Lower lobe of right lung (tissue), 2 donors: ENCODE measurements at places on chromosomes 1 and 21.

DNA sequence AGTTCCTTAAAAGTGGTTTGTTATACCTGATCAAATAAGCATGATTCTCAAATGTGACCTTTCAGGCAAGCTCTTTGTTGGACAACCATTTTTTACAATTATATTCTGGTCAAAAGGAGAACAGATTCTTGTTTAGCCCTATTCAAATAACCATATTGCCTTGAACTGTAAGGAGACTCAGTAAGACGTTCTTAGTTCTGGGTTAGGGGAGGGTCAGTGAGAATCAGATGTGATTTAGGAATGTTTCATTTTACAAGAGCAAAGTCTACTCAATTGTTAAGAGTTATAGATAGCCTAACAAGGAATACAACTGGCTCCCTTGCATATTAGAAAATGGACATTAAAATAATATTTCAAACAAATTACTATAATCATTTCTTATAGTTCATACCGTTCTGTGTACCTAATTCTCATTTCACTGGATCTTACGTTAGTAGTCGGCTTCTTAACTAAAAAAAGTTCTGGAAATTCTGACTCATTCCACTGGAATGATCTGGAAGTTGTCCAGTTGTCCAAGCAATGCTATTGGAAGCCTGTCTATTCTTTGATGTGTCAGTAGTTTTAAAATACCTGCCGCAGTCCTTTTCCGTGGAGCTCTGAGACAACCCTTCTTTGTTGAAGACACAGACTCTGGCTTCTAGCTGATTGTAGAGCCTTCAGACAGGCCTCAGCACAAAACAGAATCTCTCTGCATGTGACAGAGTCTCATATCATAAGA, 88.8 kb downstream of the MAST2 start:
- no peak for DNase-seq

GRCh38 chr1:161131523-161132409, 701 bp downstream of the DEDD start:
- DNase-seq = no peak

- DNase-seq = no peak
These were observed 7.7 kb downstream of the ENSA start for GRCh38 chr1:150621497-150622302.

GRCh38 chr1:50333595-50333974, 89.7 kb downstream of the DMRTA2 start:
- peak; percentile 73 for DNase-seq

DNA sequence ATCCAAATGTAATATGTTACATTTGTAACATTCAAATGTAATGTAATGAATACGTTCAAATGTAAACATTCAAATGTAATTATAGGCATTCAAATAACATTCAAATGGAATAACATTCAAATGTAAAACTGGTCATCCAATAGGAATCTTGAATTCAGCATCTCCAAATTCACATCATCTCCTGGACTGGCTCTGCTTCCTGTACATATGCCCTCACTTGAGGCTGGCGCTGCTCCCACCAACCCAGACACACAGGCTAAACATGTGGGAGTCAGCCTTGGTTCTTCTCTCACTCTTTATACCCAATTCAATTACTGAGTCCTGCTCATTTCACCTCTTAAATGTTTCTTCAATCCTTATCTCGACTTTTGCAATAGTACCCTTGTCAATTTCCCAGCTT, 6.9 kb downstream of the EBNA1BP2 start:
- no peak for DNase-seq

- DNase-seq = no peak
These were observed 663.2 kb downstream of the ADGRL2 start for GRCh38 chr1:82463951-82464350.

GRCh38 chr1:197013234-197013633, 35.9 kb downstream of the CFHR5 start:
- DNase-seq = no peak

GRCh38 chr1:37127254-37127748, 93.0 kb upstream of the GRIK3 start:
- DNase-seq = no peak

DNA sequence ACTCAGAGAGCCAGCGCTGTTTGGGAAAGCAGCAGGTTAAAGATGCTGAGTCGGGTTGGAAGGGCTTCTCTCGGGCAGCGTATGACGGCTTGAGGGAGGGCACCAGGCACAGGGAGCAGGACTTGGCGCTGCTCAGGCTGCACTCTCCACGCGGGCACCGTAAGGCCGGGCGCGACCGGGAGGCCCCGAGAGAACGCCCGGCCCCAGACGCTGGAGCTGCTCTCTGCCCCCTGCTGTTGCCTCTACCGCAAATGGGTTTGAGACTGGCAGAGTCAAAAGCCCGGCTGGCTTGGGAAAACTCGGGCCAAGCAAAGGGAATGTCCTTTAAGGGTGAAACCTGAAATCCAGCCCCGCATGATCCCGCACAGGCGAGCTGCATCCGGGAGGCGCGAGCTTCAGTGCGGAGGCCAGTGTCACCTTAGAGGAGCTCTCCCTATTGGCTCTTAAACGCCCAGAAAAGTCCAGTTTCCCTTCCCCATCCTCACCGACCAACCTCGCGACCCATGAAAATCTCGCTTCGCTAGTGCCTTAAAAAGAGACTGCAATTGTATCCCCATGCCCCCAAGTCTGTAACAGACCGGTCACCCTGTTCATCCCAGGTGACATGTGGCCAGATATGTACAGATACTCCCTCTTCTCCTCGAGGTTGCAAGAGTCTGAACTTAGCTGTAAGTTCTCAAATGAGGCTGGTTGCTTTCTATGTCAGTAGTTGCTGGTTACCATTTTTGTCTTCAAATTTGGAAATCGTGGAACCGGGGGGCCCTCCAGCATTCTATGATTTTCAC, 1.1 kb downstream of the PRRX1 start:
- DNase-seq = no peak

DNA sequence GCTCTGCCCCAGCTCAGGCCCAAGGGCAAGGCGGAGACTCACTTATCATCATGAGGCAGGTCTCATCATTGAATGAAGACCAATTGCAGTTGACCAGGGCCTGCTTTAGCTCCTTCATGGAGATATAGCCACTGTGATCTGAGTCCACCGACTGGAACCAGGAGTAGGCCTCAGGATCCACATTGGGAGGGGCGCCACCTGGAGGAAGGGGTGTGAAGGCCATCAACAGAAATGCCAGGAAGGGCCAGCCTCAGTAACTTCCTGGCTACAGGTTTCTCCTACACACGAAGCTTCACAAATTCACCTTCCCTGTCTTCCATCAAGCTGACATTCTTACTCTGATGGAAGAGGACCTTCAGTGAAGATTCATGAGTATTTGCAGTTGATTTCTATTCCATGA, 11.6 kb downstream of the PEF1 start:
- DNase-seq = no peak

GRCh38 chr1:201734786-201735185, 94.2 kb upstream of the IPO9 start:
- DNase-seq = no peak

- no peak for DNase-seq
These were observed 54.8 kb downstream of the NR5A2 start for GRCh38 chr1:200082329-200082728.

DNA sequence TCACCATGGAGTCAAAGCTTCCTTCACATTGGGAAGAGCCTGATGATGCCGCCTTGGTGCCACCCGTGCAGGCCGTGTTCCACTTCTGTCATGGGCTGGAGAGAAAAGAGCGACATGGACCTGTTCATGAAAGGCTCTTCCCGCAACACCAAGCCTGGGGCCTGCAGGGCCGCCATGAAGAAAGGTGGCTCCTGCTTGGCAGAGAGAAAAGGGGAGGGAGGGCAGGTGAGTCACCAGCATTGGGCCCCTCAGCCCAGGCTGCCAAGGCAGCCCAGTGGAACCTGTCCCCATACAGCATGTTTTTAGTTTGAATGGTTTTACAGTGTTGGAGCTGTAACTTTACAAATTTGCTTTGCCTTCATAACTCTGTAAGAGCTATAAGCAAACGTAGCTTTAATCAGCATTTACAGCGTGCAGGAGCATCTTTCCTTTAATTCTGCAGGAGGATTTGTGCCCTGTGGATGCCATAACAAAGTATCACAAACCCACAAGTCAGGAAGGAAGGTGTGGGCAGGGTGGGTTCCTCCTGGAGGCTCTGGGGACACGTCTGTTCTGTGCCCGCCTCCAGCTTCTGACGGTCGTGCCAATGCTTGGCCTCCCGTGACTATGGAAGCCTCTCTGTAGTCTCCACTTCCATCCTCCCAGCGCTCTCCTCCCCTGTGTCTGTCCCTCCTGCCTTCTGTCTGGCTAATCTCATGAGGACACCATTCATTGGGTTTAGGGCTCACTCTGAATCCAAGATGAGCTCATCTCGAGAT, 49.1 kb downstream of the RIPK4 start:
- DNase-seq = no peak

DNA sequence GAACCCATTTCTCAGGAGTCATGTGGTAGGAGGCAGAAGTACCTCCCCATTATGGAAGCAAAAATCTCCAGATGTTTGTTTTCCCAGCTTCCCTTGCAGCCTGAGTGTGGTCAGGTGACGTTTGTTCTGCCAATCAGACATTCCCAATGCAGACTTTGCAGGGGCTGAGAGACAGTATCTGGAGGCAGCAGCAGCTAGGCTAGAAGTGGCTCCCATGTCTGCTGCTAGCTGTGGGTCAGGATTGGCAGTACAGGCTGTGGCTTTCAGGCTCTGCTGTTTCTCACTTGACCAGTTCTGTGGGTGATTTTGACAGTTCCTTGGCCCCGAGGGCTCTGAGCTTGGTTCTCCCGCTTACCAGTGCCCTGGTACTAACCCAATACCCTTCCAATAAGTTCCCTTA, 58.6 kb upstream of the NBPF3 start:
- DNase-seq = no peak

DNA sequence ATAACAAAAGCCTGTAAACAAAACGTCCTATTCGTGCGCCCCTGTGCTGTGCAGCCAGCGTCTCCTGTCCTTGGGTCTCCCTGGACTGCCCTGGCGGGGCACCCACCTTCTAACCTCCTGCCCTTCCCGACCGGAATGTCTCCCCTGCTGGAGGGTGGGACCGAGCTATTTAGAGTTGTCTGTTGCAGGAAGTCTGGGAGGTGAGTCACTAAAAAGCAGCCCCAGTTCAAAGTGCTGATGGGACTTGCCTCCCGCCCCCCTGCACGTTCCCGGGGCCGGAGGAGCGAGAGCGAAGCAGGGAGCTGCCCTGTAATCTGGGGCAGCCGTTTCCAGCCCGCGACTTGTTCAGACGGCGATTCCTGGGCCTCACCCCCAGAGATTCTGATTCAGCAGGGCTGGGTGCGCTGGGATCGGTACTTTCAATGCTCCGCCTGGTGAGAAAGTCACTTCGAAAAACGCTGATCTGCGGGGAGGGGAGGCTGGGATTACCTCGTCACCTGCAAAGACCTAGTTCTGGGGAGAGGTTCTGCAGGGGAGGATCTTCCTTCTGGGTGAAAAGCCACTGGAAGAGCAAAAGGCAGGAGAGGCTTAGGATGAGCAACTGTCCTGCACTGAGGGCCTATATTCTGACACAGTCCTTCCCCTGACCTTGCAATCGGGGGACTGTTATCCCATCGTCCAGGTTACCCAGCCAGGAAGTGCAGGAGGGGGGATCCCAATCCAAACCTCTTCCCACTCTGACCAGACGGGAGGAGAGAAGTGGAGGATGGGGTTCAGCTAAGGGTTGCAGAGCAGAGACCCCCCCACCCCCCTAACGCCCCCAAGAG, 1.2 kb upstream of the DHRS3 start:
- DNase-seq = peak; percentile 70

- DNase-seq = no peak
These were observed 3.0 kb downstream of the TFF1 start for GRCh38 chr21:42363312-42363711.

DNA sequence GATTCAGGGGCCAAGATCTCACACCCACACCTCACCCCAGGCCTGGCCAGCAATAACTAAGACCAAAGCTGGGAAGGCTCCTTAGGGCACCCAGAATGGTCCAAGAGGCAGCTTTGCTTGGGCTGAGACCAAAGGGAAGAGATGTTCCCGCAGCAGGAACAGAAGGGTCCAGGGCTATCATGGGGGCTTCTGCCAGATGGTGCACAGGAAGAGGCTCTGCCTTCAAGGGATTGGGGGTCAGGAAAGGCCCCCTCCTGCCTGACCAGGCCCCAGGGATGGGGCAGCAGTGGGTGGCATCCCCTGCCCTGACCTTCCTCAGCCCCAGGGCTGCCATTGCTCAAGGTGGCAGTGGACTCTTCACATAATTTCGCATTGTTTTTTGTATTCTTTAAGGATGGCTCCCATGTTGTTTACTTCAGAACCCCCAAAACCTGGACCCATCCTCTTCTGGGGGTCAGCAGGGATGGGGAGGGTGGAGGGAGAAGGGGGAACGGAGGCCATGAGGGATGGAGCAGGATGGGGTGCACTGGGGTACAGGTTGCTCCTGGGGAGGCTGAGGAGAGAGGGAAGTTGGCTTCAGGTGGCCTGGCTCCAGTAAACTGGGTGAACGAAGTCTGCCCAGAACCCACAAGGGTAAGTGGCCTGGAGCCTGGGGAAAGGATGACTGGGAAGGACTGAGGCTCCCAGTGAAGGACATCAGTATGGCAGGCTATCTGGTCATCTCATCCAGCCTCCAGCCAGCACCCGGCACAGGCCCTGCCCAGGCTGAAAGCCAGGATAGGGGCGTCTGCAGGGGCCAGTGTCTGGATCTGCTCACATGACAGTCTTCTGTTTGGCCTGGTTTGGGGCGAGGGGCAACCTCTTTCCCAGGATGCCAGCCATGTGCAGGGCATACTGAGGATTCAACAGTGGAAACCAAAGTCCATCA, 2.6 kb upstream of the NADK start:
- peak; percentile 42 for DNase-seq

GRCh38 chr1:223062177-223062576, 80.9 kb downstream of the TLR5 start:
- no peak for DNase-seq

- no peak for DNase-seq
These were observed 64.8 kb downstream of the PEX14 start for GRCh38 chr1:10539411-10540043.

DNA sequence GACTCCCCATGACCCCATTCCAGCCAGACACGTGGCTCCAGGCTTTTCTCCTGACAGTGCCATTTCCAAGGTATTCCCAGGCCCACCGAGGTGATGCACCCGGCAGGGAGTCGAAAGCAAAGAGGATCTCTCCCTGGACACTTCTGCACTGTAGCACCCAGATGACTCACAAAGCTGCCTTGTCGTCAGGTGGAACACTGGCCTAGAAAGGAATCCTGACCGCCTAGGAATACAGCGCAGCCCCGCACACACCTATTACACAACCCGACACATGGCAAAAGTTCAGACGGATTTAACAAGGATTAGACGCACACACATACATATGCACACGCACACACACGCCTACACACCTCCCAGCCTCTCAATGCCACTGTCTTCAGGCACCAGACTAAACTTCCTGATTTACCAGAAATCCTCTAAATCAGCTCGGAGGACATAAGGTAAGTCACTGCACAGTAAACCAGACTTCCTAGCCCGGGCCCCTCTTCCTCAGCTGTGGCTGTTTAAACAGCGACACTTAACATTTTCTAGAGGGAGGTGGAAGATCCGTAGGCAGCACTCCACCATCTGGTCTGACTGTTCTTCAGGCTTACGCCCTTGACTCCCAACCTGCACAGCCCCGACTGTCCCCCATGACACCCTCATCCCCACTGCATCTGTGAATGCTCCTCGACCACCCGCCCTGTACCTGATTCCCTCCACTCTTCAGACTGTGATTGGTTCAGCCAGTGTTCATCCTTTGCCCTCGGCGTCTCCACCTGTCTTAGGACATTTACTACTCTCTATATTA, 12.7 kb downstream of the FAM89A start:
- no peak for DNase-seq
